Activated T-cell treated with anti-CD3 and anti-CD28 coated beads for 4 hours (primary cell): ENCODE measurements at places on chromosomes 3 and 15.

GRCh38 chr15:101314336-101315125 is 19.5 kb upstream of the SNRPA1 start:
- no peak for DNase-seq

DNA sequence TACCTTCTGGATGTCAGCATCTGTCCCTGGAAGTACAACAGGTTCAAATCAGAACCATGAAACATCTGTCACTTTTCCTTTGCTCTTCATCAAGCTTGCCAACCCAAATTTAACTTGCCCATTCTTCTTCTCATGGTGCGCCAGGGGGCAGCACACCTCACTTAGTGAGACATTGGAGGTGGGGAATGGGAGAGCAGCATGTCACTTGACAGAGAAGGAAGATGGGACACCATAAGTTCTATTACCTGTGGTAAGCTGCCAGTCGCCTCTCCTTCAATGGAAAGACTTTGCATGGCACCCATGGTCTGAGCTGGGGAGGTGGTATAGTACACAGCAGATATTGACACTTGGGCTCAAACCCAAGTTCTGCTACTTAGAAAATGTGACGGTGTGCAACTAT is 2.9 kb downstream of the SCN5A start:
- no peak for DNase-seq

DNA sequence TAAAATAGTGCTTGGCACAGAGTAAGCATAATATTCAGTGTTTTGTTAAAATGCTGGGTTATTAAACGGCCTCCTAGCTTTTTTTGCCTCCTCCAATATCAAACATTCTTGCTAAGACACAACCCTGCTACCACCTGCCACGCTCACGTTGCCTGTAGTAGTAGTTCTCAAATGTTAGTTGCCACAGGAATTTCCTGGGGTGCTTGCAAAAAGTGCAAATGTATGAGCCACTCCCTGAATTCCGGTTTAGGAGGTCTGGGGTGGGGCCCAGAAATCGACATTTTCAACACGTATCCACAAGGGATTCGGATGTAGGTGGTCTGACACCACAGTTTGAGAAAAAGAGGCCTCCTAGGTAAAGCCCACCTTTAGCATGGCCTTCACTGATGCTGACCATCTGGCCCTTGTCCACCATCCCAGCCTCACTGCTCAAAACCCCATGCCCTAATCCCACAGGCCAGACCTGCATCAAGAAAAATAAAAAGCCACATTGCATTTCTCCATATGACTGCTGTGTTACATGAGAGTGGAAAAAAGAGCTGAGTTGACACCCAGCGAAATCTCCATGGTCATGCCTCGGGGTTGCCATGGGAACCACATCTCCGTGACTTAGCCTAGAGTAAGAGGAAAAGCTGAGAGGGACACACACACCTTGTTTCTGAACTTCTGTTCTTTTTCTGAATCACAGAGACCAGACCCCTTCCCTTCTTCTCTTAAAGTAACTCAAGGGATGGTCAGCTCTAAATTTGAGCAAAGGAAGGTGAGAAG is 116.4 kb upstream of the HES1 start:
- DNase-seq, result no peak

DNA sequence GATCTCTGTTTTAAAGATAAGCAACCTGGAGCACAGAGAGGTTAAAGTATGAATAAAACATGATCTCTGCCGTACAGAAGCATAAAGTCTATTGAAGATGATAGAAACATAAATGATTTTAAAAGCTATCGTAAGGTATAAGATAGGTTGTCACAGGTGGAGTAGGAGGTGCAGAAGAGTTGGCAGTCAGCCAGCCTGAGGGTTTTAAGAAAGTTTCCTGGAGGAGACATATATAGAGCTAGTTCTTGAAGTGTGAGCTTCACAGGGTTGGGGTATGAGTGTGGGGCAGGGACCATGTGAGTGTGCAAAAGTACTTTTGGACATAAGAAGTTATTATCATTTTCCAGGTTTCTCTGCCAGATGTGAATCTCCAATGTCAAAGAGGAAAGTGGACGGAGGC is 3.9 kb upstream of the FGF12 start:
- no peak for DNase-seq

DNA sequence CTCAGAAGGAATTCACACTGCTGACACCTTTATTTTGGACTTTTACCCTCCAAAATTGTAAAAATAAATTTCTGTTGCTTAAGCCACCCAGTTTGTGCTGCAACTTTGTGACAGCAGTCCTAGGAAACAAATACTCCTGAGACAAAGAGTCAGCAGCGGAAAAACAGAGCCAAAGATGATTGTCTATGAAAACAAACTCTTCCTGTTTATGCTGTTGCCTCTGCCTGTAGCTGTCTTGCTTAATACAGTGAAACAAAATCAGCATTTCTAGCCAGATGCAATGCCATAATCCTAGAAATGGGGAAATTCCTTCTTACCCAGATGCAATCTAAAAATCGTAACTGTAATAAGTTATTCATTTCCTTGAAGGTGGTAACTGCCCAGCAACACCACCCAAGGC is 387.5 kb upstream of the ATP11B start:
- no peak for DNase-seq

GRCh38 chr3:65402597-65402996 is 636.1 kb downstream of the MAGI1 start:
- DNase-seq, result no peak

GRCh38 chr3:157859541-157859940 is 246.7 kb downstream of the SHOX2 start:
- no peak for DNase-seq

DNA sequence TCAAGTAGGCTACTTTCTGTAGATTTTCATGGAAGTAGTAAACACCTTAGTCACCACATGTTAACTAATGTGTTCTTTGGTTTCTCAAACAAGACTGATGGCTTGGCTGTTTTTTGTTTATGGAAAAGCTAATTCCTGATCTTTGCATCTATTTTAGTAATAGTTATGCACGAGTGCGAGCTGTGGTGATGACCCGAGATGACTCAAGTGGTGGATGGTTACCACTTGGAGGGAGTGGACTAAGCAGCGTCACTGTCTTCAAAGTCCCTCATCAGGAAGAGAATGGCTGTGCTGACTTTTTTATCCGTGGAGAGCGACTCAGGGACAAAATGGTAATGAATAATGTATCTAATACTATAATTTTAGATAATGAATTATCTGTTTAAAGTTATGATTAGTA is 46.6 kb downstream of the SPRED1 start:
- DNase-seq, result no peak

- no peak for DNase-seq
Observed at GRCh38 chr3:34111361-34111760, 312.9 kb downstream of the PDCD6IP start.

DNA sequence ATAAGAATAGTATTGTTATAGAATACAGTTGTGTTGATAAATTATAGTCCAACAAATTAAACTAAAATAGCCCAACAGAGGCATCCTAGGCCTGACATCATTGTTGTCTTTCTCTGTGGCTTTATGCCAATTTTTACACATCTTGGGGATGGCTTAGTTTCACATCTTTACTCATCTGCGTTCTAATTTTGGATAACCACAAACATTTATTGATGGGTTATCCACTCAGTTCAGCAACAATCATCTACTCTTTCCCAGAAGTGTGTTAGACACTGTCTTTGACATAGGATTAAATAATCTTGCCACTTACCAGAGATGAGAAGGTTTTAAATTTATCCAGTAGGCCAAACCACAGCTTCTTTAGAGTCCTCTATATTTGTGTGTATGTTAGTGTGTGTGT is 120.8 kb upstream of the PHLDB2 start:
- DNase-seq, result no peak

- no peak for DNase-seq
Observed at GRCh38 chr3:22660606-22661005, 542.5 kb upstream of the UBE2E2 start.

- DNase-seq, result no peak
Observed at GRCh38 chr15:79399606-79400005, 32.5 kb upstream of the MINAR1 start.
